ENCODE measurements at places on chromosomes 5 and 9.

GRCh38 chr9:136880651-136881050, 5.7 kb upstream of the TRAF2 start:
- no peak for DNase-seq

DNA sequence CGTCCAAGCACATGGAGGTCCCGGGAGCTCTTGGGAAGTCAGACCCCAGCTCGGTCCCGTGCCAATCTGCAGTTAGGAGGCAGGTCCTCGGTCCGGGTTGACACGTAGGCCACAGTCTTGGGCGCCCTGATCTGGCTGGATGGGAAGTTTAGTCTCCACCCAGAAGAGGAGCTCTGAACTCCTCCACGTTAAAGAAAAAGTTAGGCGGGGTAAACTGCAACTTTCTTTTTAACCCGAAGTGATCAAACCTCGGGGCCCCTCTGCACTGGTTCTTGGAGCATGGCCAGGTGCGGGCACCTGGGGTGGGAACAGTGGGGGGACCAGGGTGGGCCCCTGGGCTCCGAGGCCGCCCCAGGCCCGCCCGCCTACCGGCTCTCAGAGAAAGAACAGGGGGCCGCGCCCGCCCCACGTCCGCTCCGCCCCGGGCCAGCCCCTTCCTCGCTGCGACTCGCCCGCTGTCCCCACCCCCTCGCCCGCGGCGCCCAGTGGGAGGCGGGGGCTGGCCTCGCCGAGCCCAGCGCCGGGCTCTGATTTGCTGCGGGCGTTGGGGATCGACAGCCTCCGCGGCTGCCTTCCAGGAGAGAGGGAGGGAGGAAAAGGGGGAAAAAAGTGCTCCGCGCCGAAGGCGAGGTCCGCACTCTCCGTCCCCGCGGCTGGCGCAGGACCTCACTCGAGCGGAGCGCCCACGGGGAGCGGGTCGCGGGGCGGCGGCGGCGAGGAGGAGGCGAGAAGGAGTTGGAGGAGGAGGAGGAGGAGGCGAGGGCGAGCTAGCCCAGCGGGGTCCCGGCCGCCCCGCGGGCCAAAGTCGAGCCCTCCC, at the start of gene COL5A1:
Gene COL5A1 (plus strand): TSS at position 631 of the 817 bp plus-strand sequence. CDS start 385 bp downstream, outside the sequence.
- DNase-seq, result peak; percentile 81

DNA sequence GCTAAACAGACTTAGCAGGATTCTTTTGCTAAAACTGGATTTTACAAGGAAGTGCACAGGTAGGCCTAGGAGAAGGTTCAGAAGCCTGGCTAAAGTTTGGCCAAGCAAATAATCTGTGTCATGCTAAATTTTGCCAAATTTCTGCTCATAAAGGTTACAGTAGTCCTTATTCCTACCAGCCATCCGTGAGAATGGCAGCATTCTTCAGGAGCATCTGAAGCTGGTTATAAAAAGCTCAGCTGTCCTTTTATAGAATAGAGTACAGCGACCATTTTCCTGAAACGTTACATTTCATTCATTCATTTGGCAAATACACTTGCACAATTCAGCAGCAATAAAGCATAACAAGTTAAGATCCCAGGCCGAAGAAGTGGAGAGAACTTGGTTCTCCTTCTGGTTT, 6.9 kb downstream of the GSN start:
- DNase-seq, result no peak

DNA sequence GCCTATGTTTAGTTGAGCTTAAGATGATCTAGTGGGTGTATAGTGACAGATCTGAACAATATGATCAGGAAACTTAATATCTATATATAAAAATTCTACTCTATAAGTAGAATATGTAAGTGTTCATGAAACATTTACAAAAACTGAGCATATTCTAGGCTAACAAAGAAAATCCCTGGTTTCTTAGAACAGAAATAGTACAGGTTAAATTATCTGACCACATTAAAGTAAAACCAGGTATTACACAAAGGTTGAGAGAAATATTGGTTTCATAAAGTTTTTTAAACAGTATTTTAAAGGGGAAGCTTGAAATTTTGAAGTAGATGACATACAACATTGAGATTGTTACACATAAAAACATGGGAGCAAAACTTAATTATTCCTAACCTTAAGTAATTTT, 39.3 kb downstream of the LRRC70 start:
- no peak for DNase-seq

DNA sequence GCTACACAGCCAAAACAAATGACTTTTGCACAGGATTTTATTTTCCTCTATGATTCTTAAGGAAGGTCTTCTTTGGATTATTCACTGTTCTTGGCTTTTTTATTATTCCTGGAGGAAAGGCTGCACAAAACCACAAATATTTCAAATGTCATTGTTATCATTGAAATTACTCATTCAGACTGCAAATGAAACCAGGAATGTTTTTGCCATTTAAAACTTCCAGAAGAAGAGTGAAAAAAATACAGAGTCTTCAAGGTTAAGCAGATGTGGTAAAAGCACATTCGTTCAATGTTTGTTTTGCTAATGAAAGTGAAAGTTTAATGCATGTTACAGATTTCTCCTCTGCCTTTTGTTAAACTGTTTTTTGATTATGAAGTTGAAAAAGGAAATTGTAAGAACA, 238.2 kb downstream of the TLE4 start:
- peak; percentile 64 for DNase-seq

- no peak for DNase-seq
Measured at GRCh38 chr5:116145416-116145815, 60.6 kb downstream of the COMMD10 start.

All from HTR-8/SVneo (cell line).